H1 (cell line): ENCODE measurements at places on chromosomes 5 and 9. TPM values are rescaled to one million over a fixed set of nuclear protein-coding genes. Genes with fewer than 3 reads are reported as not detected.

DNA sequence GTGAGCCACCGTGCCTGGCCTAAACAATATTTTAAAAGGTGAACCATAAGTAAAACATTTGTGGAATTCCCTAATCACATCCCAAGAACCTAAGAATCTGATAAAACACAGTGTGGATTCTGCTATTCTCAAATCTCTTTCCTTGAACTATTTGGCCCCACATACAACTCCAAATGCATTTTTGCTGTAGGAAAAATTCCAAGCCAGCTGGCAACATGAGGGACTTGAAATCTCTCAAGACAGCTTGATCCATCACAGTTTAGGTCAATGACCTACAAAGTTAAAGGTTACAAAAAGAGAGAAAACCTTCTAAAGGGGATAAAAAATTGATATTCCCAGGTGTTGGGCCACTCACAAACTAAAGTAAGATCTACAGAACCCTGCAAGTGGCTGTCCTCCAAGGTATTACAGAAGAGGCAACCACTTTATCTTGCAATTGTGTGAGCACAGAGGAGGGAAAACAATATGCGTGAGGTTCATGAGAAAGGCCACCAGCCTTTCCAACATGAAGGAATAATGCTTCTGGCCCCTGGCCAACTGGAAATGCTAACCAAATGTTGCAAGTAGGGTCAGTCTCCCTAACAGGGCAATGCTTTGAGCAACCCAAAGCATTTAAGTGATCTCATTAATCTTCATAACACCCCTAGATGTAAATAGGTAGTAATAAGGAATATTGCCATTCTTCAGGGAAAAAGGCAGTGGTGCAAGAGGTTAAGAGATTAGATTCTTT is 221.4 kb downstream of the SEMA5A start:
- no peak overlapping the region for H3K27ac ChIP-seq
- no peaks in the 10 kb centered on the region for H3K27me3 ChIP-seq
- no peak for DNase-seq
- no peaks in the 10 kb centered on the region for H3K4me1 ChIP-seq
- H3K4me3 ChIP-seq: no peak overlapping the region

DNA sequence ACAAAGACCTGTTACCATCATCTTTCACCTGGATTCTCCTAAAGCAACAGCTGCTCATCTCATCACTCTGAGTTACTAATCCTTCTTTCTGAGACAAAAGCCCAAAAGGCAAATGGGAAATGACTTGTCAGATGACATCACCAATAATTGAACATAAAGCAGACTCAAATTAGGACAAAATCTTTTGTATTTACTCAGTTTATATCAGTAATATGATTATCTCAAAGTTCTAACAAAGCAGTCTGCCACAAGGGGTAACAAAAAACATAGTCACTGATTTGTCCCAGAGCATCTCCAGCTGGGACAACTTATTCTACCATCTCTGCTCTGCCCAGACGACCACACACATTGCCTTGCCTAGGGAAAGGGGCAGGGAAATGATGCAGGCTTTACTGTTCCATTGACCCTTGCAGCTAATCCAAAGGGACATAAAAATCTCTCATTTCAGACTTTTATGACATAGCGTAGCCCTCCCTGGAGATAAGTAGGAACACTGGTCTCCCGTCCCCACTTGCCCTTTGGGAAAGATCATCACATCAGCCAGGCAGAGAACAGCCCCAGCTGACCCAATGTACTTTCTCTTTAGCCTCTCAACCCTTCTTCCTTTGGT is 249.5 kb upstream of the PTGER4 start:
- no peaks in the 10 kb centered on the region for H3K27me3 ChIP-seq
- H3K4me3 ChIP-seq: no peak overlapping the region
- DNase-seq: no peak
- no peaks in the 10 kb centered on the region for H3K36me3 ChIP-seq
- no peaks in the 10 kb centered on the region for H3K4me1 ChIP-seq
- no peak overlapping the region for H3K27ac ChIP-seq

DNA sequence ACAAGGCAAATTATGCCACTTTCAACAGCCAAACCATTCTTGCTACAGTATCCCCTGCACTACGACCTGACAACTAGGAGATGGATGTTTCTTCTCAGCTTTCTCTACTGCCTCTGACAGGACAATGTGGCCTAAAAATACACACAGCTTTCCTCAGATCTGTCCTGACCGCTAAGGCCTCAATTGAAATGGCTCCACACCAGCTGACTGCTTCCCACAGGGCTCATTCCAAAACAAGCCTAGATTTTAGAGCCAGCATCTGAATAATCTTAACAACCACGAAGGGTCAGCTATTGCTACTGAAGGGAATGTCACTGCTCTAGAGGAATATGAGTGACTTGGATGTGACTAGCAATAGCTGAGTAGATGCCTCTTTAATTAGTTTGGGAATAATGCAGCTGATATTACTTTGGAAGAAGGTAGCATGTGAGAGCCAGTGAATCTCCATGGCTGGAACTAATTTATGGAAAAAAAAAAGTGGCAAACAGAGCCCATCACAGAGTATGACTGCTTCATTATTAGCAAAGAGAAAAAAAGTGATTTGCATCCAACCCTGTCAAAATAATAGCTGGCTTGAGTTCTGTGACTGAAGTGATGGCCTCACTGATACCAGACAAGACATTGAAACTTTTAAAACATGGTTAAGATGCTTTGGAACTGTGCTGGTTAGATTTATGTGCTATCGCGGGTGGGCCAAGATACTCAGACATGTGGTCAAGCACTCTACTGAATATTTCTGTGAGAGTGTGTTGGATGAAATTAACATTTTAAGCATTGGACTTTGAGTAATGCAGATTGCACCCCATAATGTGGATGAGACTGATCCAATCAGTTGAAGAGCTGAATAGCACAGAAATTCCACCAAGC is 450.2 kb downstream of the NR2F1-AS1 start:
- no peak overlapping the region for H3K27ac ChIP-seq
- no peak overlapping the region for H3K4me3 ChIP-seq
- H3K4me1 ChIP-seq: no peaks in the 10 kb centered on the region
- no peaks in the 10 kb centered on the region for H3K36me3 ChIP-seq

DNA sequence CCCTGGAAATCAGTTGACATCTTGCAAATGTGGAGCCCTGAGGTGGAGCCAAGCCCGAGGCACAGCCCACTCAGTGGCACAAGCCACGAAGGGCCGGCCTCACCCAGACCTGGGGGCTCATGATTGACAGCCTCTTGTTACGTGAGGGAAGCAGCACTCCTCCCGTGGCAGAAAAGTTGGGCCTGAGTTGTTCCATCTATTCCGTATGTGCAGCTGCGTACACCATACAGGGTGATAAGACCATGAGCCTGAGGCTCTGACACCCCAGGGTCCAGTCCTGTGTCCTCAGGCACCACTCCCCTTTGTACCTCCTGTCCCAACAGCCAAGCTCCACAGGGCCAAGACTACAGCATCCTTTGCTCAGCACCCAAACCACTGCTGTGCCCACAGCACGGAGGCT is 1.9 kb upstream of the ORM2 start:
- no peaks in the 10 kb centered on the region for H3K36me3 ChIP-seq
- H3K27ac ChIP-seq: no peak overlapping the region
- H3K4me1 ChIP-seq: no peaks in the 10 kb centered on the region
- no peak for DNase-seq
- no peak overlapping the region for H3K4me3 ChIP-seq
- H3K27me3 ChIP-seq: no peaks in the 10 kb centered on the region

DNA sequence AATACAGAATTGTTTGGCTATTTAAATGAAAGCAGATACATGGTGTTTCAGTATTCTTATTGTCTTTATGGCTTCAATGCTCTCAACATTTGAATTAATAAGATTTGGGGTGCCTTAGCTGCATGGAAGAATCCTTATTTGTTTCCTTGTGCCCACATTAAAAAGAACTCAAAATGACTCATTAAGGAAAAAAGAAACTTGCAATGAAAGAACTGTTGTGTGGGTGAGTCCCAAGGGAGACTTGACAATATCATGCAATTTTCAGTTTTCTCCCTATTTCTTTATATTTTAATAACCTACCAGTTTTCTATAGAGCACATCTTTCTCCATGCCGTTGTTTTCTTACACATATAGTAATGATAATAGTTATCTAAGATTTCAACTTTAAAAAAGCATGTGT is 404.0 kb downstream of the PDE4D start:
- no peak overlapping the region for H3K4me3 ChIP-seq
- H3K4me1 ChIP-seq: no peaks in the 10 kb centered on the region
- no peak overlapping the region for H3K27ac ChIP-seq

- H3K36me3 ChIP-seq: no peaks in the 10 kb centered on the region
- H3K27ac ChIP-seq: no peak overlapping the region
- peak; percentile 56 for DNase-seq
- H3K4me3 ChIP-seq: no peak overlapping the region
Measured at GRCh38 chr9:27247756-27248155, 49.2 kb downstream of the EQTN start.

GRCh38 chr5:45376417-45376816 is 319.8 kb downstream of the HCN1 start:
- H3K36me3 ChIP-seq: no peaks in the 10 kb centered on the region
- H3K4me1 ChIP-seq: no peaks in the 10 kb centered on the region
- no peaks in the 10 kb centered on the region for H3K27me3 ChIP-seq
- H3K4me3 ChIP-seq: no peak overlapping the region
- no peak overlapping the region for H3K27ac ChIP-seq
- no peak for DNase-seq

- H3K4me3 ChIP-seq: peak overlapping the region; percentile 49
- no peak overlapping the region for H3K27ac ChIP-seq
- H3K36me3 ChIP-seq: no peaks in the 10 kb centered on the region; the same call in 1 of the 2 replicates
- H3K4me1 ChIP-seq: peaks cover 13% of the 10 kb centered on the region
Measured at GRCh38 chr9:127931092-127931881, 710 bp upstream of the PIP5KL1 start.

The PCSK1 gene
- 2.7 and 3.2 TPM in 2 replicates for total RNA-seq

DNA sequence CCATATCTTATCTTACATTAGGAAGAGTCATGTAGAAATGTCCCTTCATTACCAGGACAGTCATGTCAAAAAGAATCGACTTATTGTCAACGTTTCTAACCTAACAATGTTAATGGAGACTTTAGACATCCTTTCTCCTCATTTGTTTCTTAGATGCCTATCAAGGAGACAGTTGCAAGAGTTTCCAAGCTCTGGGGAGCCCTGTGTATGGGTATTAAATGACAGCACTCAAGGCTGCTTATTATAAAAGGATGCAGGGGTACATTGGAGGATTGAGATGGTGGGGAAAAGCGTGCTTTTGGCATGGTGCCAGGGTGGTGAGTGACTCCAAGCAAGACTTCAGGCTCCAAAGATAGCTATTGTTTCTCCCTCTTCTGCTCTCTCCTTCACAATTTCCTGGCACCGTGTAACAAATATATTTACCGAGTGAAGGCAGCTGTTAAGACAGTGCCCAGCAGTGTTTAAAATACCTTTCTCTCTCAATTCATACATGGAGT is 461.3 kb upstream of the CLINT1 start:
- no peaks in the 10 kb centered on the region for H3K27me3 ChIP-seq
- peaks cover 5% of the 10 kb centered on the region; the same call in 1 of the 2 replicates for H3K4me1 ChIP-seq
- no peak overlapping the region for H3K27ac ChIP-seq
- H3K4me3 ChIP-seq: no peak overlapping the region

- no peaks in the 10 kb centered on the region for H3K36me3 ChIP-seq
- no peak for DNase-seq
- no peaks in the 10 kb centered on the region for H3K4me1 ChIP-seq
- H3K27ac ChIP-seq: no peak overlapping the region
Measured at GRCh38 chr9:136655536-136656182, 7.1 kb upstream of the EGFL7 start.

DNA sequence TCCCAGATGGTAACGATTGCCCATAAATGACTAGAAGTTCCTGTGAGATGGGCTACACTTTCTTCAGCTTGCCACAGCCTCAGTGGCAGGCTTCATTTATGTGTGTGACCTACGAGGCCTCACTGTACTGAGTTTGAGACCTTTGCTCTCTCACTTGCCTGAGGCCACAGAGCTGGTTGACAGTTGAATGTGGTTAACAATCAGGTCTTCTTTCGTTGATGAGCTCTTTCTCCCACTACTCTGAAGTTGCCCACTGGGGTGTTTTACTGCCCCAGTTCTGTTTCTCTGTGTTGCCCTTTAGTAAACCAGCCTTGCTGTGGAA is 70.5 kb downstream of the CYFIP2 start:
- H3K36me3 ChIP-seq: no peaks in the 10 kb centered on the region; the same call in 1 of the 2 replicates
- no peaks in the 10 kb centered on the region for H3K27me3 ChIP-seq
- no peak overlapping the region for H3K4me3 ChIP-seq

The C1QTNF3 gene
- total RNA-seq: 0.82 and 1.0 TPM in 2 replicates

DNA sequence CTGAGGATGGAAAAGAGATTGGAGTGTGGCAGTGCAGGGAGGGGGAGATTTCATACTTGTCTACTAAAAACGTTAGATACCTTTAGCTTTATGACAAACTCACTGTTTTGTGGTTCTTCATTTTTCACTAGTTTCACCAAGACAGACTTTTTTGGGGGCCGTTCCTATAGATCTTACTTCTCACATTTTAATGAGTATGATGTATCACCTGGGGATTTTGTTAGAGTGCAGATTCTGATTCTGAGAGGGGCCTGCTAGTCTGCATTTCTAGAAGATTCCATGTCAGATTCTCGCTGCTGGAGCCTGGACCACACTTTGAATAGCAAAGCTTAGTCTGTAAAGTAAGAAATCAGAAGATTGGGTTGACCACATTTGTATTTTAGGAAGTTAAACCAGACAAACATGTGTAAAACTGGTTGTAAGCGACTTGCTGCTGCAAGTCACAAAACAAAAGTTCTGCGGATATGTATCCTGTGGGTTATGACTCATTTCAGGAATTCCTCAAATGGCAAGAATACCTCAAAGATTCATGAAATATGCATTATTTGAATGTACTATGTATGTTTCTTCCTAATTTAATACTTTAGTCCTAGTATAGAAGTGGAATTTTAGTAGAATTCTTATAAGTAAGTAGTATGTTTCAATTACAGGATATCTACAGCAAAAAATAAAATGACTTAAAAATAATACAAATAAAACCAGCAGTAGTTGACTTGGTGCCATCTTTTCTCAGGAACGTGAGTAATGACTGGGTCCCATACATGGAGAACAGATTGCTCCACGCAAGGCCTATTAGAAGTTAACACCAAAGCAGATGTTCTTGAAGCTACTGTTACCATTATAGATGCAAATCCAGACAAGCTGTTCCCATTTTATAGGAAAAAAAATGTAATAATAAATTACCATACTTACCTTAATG is 27.8 kb downstream of the NFIL3 start:
- H3K27ac ChIP-seq: no peak overlapping the region
- H3K36me3 ChIP-seq: no peaks in the 10 kb centered on the region
- H3K4me3 ChIP-seq: no peak overlapping the region
- DNase-seq: no peak
- no peaks in the 10 kb centered on the region for H3K27me3 ChIP-seq

GRCh38 chr5:128472036-128472435 is 66.0 kb downstream of the FBN2 start:
- no peaks in the 10 kb centered on the region for H3K27me3 ChIP-seq
- no peaks in the 10 kb centered on the region for H3K4me1 ChIP-seq
- no peak for DNase-seq
- H3K36me3 ChIP-seq: no peaks in the 10 kb centered on the region

The PDLIM4 gene
- total RNA-seq: 8.3 and 10.7 TPM in 2 replicates

GRCh38 chr9:115606838-115607237 is 488.9 kb upstream of the TNC start:
- no peaks in the 10 kb centered on the region for H3K27me3 ChIP-seq
- H3K4me1 ChIP-seq: no peaks in the 10 kb centered on the region
- H3K27ac ChIP-seq: no peak overlapping the region
- no peaks in the 10 kb centered on the region for H3K36me3 ChIP-seq
